NCI-H510A treated with DMSO at 0.1 percent for 48 hours (cell line): ENCODE measurements at places on chromosomes 12 and 14.

DNA sequence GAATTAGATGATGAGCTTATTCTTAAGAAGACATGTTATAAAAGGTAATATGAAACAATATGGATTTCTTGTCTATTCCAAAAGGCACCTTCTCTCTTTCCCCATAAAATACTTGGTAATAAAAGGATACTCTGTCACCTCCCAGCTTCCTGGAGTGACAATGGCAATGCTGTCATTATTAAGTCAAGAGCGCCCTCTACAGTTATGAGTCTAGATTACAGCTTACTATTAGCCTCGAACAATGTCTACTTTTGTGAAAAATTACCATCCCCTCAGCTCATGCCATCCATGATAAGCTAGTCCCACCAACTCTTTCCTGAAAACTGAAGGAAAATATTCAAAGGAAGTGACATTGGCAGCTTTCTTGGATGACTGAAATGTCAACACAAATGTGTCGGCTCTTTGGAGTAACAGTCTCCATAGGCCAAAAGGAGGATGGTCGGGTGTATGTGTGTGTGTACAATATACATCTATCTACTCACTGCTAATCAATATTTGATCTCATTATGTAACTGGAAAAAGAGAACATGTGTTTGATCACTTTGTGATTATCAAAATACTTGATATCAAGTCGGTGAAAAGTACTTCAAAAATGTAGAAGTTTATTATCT is 48.7 kb upstream of the CDKN3 start:
- DNase-seq = peak; percentile 75

- peak; percentile 56 for DNase-seq
Measured at GRCh38 chr12:94152292-94153078, 4.1 kb downstream of the PLXNC1 start.

- DNase-seq = peak; percentile 30
Measured at GRCh38 chr14:96592591-96593386, 90.6 kb downstream of the PAPOLA start.

DNA sequence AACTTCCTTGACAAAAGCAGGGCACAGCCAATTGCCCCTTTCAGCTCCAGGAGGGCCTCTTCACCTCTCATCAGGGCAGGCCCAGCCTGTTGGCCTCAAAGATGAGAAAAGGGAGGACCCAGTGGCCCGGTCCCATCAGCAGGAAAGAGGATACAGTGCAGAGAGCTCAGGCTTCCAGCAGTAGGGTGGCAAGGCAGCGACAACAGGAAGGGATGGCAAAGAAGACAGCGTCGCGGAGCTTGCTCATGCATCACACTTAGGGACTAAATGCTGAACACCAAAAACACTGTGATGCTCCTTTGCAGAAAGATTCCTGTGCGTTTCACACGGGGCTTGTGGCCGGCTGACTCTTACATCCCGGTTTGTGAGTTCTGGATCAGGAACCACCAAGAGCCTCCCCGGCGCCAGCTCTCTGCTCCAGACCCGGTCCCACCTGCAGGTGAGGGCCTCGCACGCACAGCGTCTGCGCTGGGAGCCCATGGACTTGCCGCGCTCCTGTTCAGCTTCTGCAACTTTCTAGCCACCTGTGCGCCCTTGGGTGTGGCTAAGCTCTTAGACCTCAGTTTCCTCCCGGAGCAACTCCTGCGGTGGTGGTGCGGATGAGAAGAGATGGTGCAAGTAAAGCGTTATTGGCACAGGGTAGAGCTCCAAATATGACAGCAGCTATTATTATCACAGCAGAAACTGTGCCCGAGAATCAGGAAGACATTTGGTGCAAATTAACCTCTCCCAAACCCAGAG is 15.3 kb upstream of the BCL7A start:
- DNase-seq = no peak

GRCh38 chr14:78173346-78174035 is 3.3 kb downstream of the NRXN3 start:
- no peak for DNase-seq

GRCh38 chr12:74408601-74409166 is 129.0 kb upstream of the ATXN7L3B start:
- peak; percentile 31 for DNase-seq

DNA sequence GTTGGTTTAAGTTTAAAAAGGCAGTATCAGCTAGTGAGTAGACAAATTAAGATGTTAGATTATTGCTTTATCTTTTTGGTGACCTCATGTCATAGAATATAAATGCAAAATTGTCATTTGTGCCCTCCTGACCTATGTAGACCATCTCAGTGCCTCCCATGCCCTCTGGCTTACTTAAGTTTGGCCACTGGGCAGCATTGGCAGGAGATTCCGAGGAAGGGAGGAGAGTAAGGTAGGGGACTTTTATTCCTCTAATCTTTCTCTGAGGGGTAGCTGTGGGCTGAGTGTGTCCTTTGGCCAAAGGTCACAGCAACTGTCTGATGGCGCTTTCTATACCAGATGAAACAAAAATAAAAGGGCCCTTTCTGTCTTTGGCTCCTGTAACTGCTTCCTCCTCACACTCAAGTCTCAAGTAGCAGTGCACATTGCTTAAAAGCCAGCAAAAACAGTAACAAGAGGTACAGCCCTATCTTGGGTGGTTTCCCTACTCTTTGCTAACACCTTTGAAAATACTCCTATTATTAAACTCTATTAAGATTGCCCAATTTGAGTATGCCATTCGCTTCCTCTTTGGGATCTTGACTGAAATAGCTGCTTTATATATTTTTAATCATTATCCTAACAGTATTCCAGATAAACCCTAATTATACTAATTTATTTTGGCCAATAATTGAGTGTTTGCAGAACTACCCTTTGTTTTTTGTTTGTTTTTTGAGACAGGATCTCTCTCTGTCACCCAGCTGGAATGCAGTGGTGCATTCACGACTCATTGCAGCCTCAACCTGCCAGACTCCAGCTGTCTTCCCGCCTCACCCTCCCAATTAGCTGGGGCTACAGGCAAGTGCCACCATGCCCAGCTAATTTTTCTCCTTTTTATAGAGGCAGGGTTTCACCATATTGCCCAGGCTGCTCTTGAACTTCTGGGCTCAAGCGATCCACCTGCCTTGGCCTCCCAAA is 56.5 kb upstream of the KCNH3 start:
- DNase-seq = peak; percentile 8

DNA sequence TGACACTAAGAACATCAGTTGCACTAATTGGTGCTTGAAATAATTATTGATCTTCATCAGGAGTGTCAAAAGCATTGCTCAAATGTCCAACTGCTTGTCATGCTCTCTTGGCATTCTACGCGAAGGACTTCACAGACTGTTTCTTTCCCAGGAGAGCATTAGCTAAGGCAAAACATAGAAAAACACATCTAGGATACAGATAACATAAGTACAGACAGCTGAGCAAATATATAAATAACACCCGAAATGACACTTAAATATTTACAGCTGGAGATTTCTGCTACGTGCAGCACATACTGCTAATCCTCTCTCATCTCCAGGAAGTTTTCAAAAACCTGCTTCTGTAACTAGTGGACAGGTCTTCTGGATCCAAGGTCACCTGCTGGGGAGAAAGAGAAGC is 120.0 kb upstream of the PRMT8 start:
- peak; percentile 97 for DNase-seq

- DNase-seq = no peak
Measured at GRCh38 chr14:103653805-103654204, 24.8 kb downstream of the KLC1 start.

- no peak for DNase-seq
Measured at GRCh38 chr12:10220398-10221077, 7.9 kb downstream of the GABARAPL1 start.

- no peak for DNase-seq
Measured at GRCh38 chr12:131634037-131634436, 76.9 kb upstream of the SFSWAP start.

- DNase-seq = no peak
Measured at GRCh38 chr12:129613314-129613713, 290.5 kb downstream of the TMEM132D start.

DNA sequence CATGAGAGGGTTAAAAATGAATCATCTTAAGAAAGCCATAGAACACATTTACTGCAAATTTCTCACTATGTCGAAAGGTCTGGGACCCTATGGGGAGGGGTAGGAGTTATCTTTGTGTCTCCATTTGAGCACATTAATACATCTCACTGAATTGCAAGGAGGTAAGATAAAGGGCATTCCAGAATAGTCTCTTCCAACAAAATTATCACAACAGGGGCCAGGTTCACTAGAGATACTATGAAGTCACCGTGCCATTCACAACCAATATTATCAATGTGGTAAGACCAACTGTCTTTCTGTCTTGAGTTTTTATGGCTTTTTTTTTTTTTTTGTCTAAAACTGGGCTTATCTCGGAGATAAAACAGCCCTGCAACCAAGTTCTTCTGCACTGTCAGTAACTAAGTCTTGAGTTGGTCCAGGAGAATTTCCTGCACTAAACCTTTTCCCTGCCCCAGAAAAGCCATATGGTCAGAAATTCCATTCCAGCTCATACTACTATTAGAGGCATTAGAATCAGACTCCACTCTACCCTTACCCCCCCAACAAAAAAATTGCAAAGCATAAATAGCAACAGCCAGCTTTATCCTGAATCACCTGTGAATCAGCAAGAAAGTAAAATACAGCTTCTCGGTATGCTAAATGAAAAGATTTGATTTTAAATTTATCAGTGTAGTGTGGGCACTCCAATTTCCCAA is 79.7 kb downstream of the PTPRR start:
- DNase-seq = no peak

- DNase-seq = peak; percentile 49
Measured at GRCh38 chr12:54378796-54379397, 5.6 kb downstream of the ZNF385A start.

DNA sequence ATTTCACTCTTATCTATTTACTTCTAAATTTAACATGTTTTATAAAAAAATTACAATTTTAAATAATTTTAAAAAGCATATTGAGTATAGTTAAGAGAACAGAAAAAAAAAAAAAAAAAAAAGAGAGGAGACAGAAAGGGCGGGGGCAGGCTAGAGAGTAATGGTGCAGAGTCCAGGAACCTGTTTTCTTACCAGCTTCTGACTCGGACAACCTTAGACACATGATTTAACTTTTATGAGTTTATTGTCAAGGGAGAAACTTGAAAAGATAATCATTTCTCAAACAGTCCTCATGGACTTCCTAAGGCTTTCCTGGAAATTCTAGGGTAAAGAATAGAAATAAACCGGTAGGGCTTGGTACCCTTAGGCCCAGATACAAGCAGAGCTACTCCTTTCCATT is 84.3 kb downstream of the RPS6KA5 start:
- no peak for DNase-seq

- no peak for DNase-seq
Measured at GRCh38 chr12:102568276-102568675, 87.9 kb upstream of the IGF1 start.

GRCh38 chr14:45253754-45254310 is 830 bp upstream of the MIS18BP1 start:
- peak; percentile 54 for DNase-seq

DNA sequence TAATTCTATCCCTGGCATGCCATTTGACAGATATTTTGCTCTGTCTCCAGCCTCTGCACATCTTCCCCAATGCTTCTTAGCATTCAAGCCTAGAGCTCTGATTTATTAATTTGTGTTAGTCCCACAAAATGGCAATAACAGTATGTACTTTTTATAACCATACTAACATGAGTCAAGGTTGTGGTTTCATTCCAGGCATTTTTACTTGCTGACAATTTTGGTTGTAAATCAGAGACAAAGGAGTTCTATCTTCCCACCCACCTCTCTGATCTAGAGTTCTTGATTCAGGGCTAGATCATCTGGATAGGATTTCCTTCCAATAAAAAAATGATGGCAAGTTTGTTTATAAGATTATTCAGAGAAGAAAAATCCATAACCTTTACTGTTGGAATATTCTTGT is 18.5 kb upstream of the CISTR start:
- no peak for DNase-seq

DNA sequence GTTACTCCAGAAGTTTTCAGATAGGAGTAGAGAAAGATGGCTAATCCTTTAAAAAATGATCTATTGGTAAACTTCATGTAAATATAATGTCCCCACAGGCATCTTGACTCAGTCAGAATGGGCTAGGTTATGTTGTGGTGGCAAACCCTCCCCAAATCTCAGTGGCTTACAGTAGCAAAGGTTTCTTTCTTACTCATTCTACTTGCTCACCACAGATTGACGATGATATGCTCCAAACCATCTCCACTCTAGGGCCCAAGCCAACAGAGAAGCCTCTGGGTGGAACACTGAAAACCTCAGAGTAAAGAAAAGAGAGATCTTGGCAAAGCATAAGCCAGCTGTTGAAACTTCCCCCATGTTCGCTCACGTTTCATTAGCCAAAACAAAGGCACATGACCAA is 146.4 kb downstream of the EMP1 start:
- DNase-seq = no peak

DNA sequence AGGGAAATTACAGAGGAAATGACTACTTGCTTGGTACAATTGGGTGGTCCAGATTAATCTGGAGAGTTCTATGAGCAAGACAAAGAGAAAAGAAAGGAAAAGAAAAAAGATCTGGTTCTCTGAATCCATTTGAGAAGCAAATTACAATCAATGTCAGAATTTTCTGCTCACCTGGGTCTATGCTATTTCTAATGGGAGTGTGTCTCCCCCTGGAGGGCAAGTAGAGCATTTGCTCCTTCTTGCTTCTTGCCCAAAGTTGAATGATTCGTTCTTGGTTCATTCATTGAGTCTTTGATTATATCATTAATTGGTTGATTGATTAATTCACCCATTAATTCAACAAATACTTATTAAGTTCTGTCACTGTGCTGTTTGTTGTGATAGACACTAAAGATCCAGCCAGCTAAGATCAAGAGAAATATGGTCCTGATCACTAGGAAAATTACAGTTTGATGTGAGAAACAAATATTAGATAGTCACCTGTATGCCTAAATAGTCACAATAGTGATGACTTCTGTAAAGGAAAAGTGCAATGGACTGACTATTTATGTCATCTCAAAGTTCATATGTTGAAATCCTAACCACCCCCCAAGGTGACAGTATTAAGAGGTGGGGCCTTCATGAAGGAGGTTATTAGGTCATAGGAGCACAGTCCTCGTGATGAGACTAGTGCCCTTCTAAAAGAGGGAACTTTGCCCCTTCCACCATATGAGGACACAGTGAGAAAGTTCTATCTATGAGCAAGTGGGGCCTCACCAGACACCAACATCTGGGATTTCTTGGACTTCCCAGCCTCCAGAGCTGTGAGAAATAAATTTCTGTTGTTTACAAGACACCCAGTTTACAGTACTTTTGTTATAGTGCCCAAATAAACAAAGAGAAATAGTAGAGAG is 8.0 kb upstream of the ASB8 start:
- peak; percentile 40 for DNase-seq

- no peak for DNase-seq
Measured at GRCh38 chr14:85308531-85309300, 221.2 kb upstream of the FLRT2 start.
